ENCODE measurements at places on chromosomes 16 and 17.

DNA sequence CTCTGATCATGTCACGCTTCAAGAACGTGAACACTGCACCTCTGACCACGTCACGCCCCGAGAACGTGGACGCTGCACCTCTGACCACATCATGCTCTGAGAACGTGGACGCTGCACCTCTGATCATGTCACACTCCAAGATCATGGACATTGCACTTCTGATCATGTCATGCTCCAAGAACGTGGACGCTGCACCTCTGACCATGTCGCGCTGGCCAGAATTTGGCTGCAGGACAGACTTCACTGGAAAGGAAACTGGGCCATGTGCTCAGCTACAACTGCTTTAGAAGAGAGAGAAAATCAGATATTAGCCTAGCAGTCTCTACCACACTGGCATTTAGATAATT, 182.7 kb downstream of the RPTOR start:
- DNase-seq: no peak

GRCh38 chr16:16138034-16138635, 85.2 kb downstream of the ABCC6 start:
- no peak for DNase-seq

DNA sequence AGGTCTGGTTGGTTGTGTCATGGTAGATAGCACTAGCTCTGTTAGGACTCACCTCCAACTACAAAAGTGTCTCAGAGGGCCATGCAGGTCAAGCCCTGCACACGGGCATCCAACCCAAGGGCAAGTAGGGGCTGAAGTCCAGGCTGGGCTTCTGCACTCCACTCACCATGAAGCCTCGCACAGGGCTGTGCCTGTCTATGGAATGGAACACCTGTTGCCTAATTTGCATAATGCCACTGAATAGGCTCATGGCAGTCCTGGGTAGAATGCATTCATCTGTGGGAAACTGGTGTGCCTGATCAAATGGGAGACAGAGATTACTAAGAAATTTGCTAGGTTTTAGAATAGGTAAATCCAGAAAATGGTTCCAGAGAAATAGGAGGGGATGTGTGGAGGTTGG, 8.0 kb upstream of the AKAP1 start:
- DNase-seq: no peak

DNA sequence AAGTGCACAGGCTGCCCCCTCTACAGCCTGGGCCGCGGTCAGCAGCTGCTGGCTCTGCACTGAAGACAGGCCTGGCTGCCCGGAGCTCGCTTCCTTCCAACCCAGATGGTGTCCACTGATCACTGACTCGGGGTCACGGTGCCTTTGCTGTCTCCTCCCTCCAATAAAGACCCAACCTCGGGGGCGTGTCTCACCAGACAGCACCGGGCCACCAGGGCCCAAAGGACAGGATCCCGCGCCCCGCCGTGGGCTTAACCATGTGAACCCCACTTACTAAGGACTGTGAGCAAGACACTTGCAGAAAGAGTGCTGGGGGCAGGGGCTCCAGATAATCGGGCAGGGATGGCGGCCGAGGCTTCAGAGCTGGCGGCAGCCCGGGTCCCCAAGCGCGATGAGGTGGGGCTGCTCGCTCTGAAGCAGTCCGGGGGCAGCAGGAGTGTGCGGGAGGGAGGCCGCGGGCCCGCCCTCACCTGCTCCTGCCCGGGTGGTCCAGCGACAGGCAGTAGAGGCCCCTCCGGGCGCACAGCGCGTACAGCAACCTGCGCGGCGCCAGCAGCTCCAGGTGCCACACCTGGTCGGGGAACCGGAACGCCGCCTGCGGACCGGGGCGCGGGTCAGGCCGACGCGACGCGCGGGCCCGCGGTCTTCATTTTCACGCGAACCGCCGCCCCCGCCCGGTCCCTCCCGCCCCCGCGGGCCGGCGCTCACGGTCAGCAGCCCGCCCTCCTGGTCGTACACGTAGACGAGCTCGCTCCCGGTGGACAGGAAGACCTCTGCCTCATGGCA, 502 bp downstream of the FAAP100 start:
- no peak for DNase-seq

- no peak for DNase-seq
Measured at GRCh38 chr16:85419503-85420408, 193.4 kb upstream of the GSE1 start.

- DNase-seq: no peak
Measured at GRCh38 chr17:8741366-8741765, 3.3 kb downstream of the CCDC42 start.

Measured in stimulated activated CD8-positive, alpha-beta memory T cell treated with anti-CD3 and anti-CD28 coated beads, Interleukin-4, amount 100 ng/mL, for 4 hours (primary cell).